CD4-positive, alpha-beta memory T cell (primary cell): ENCODE measurements at places on chromosomes 13 and 19. TPM values are rescaled to one million over a fixed set of nuclear protein-coding genes. Genes with fewer than 3 reads are reported as not detected.

GRCh38 chr19:29294343-29294811, 81.4 kb upstream of the UQCRFS1 start:
- H3K4me1 ChIP-seq, result no peaks in the 10 kb centered on the region
- H3K4me3 ChIP-seq, result no peak overlapping the region
- no peak for DNase-seq
- no peaks in the 10 kb centered on the region for H3K36me3 ChIP-seq

GRCh38 chr13:99759163-99759552, 212.4 kb downstream of the ZIC5 start:
- H3K4me1 ChIP-seq, result no peaks in the 10 kb centered on the region
- H3K4me3 ChIP-seq, result no peak overlapping the region
- H3K27me3 ChIP-seq, result no peaks in the 10 kb centered on the region
- DNase-seq, result no peak
- H3K36me3 ChIP-seq, result no peaks in the 10 kb centered on the region

GRCh38 chr19:840519-841206, at the start of gene PRTN3:
PRTN3 (plus strand) TSS chr19:840999; CDS start chr19:841009, 10 bp downstream.
- H3K36me3 ChIP-seq, result no peaks in the 10 kb centered on the region
- DNase-seq, result no peak
- peaks cover 3% of the 10 kb centered on the region for H3K4me1 ChIP-seq

The RNF17 gene
- total RNA-seq, result not detected

The C19orf85 gene
- total RNA-seq, result not detected

The ZNF491 gene
- total RNA-seq, result 2.0 TPM

The SLC35E1 gene
- 38.8 TPM for total RNA-seq
